ENCODE measurements at places on chromosomes 3 and 15. TPM values are rescaled to one million over a fixed set of nuclear protein-coding genes. Genes with fewer than 3 reads are reported as not detected.

Gene TTC21A
- 8.7 TPM for total RNA-seq

GRCh38 chr3:56940976-56941375 lies 119.5 kb upstream of the SPATA12 start:
- H3K36me3 ChIP-seq: no peaks in the 10 kb centered on the region
- H3K27me3 ChIP-seq: no peaks in the 10 kb centered on the region
- H3K27ac ChIP-seq: no peak overlapping the region
- no peak for DNase-seq

GRCh38 chr3:122975163-122975923 lies 52.2 kb downstream of the SEMA5B start:
- no peak for DNase-seq
- peaks cover 18% of the 10 kb centered on the region for H3K27me3 ChIP-seq

DNA sequence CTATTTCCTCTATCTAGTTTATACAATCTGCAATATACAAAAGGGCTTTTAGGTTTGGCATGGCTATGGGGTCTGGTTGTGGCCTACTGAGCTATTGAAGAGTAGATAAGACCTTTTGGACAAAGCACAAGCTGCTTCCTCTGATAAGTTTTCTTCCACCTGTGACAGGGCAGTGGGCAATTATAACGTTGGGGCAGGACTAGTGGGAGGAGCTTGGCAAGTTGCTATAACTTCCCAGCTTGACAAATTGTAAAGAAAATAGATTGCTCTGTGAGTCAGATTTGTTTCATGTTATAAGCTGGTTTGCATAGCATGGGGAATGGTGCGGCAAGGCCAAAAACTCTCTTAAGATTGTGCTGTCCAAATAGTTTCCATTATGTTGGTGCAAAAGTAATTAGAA lies 64.9 kb downstream of the SLC7A14 start:
- H3K4me1 ChIP-seq: peaks cover 7% of the 10 kb centered on the region
- no peak overlapping the region for H3K4me3 ChIP-seq
- no peaks in the 10 kb centered on the region for H3K27me3 ChIP-seq
- no peaks in the 10 kb centered on the region for H3K36me3 ChIP-seq

GRCh38 chr3:134697830-134698689 lies 47.2 kb upstream of the KY start:
- no peaks in the 10 kb centered on the region for H3K4me1 ChIP-seq
- no peaks in the 10 kb centered on the region for H3K36me3 ChIP-seq
- H3K4me3 ChIP-seq: no peak overlapping the region
- H3K27ac ChIP-seq: no peak overlapping the region
- H3K27me3 ChIP-seq: peaks cover 7% of the 10 kb centered on the region

DNA sequence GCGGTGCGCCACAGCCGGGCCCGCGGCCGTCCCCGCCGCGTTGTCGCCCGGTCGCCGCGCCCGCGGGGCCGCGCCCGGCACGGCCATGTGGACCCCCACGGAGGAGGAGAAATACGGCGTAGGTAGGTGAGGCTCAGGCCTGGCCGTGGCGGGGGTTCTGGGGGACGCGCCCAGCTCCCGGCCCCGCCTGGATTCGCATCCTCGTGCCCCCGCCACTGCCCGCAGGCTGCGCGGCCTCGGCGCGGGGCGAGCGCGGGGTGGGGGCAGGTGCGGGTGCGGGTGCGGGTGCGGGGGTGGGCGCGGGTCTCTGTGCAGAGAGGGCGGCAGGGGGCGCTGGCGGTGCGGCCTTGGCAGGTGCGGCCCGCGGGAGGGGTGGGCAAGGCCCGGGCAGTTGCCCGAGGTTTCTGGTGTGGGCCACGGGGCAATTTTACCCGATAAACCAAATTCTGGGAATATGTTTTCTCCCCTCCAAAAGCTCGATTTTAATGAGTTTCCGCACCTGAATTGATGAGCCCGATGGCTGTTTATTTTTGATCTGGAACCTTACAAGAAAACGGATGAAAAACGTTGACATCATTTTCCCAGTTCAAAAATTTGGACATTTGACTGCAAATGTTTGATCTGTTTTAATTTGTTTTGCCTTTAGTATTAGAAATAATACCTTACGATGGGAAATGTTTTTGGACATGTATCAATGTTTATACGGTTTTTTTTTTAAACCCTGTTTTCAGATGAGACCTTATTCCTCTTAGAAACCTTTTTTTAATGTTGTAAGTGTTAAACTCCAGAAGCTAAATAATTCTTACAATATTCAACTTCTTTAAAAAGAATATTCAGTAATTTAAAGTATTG lies 678 bp downstream of the DOCK3 start:
- H3K27me3 ChIP-seq: peaks cover 76% of the 10 kb centered on the region
- H3K36me3 ChIP-seq: no peaks in the 10 kb centered on the region
- H3K4me3 ChIP-seq: peak overlapping the region; percentile 53
- H3K4me1 ChIP-seq: peaks cover 4% of the 10 kb centered on the region
- H3K27ac ChIP-seq: no peak overlapping the region

- H3K27me3 ChIP-seq: no peaks in the 10 kb centered on the region
- peaks cover 59% of the 10 kb centered on the region for H3K4me1 ChIP-seq
- no peak for DNase-seq
- H3K4me3 ChIP-seq: no peak overlapping the region
- no peak overlapping the region for H3K27ac ChIP-seq
- H3K36me3 ChIP-seq: peaks cover 28% of the 10 kb centered on the region
These were observed 22.0 kb downstream of the TGFBR2 start for GRCh38 chr3:30628205-30628900.

DNA sequence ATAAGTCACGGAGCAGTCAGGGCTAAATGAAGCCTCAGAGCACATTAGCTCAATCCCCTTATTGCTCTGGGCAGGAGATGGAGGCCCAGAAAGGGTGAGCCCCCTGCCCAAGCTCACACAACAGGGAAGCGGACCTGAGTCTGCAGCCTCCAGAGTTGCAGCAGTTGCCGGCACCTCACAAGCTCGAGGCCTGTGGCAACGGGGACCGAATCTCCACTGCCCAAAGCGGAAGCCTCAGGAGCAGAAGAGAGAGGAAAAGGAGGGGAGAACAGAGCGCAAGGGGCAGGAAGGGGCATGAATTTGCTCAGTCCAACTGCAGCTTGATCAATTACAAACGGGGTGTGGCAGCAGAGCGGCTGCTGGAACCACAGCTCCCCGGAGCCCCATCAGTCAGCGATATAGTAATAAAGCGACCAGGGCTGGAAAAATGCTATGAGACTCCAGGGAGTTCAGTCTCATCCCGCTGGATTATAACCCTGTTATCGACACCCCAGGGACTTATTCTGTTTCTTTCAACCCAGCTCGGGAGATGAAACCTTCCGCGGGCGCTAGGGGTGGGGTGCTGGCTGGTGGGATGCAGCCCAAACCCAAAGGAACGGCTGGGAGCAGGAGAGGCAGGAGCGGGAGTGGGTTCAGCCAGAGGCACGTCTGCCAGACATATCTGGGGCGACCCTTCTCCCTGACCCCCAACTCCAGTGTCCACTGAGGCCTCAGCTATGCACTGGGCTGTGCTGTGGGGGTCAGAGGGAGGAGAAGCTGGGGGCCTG lies 219.7 kb upstream of the LINGO1 start:
- H3K4me1 ChIP-seq: no peaks in the 10 kb centered on the region
- no peak overlapping the region for H3K4me3 ChIP-seq
- H3K36me3 ChIP-seq: peaks cover 3% of the 10 kb centered on the region
- peaks cover 71% of the 10 kb centered on the region for H3K27me3 ChIP-seq
- DNase-seq: no peak

Gene INSYN1
- total RNA-seq: 8.0 TPM

- peaks cover 4% of the 10 kb centered on the region for H3K4me1 ChIP-seq
- no peaks in the 10 kb centered on the region for H3K36me3 ChIP-seq
- no peak overlapping the region for H3K4me3 ChIP-seq
- no peak overlapping the region for H3K27ac ChIP-seq
These were observed 49.5 kb upstream of the PDZRN3 start for GRCh38 chr3:73674280-73674679.

GRCh38 chr3:193720169-193720568 lies 127.2 kb downstream of the OPA1 start:
- H3K4me3 ChIP-seq: no peak overlapping the region
- no peak for DNase-seq

Gene PLSCR2
- total RNA-seq: not detected

GRCh38 chr3:184261854-184262763 lies 756 bp upstream of the CAMK2N2 start:
- H3K27ac ChIP-seq: no peak overlapping the region
- DNase-seq: no peak
- peaks cover 20% of the 10 kb centered on the region for H3K4me1 ChIP-seq
- H3K36me3 ChIP-seq: peaks cover 10% of the 10 kb centered on the region
- H3K27me3 ChIP-seq: peaks cover 28% of the 10 kb centered on the region

DNA sequence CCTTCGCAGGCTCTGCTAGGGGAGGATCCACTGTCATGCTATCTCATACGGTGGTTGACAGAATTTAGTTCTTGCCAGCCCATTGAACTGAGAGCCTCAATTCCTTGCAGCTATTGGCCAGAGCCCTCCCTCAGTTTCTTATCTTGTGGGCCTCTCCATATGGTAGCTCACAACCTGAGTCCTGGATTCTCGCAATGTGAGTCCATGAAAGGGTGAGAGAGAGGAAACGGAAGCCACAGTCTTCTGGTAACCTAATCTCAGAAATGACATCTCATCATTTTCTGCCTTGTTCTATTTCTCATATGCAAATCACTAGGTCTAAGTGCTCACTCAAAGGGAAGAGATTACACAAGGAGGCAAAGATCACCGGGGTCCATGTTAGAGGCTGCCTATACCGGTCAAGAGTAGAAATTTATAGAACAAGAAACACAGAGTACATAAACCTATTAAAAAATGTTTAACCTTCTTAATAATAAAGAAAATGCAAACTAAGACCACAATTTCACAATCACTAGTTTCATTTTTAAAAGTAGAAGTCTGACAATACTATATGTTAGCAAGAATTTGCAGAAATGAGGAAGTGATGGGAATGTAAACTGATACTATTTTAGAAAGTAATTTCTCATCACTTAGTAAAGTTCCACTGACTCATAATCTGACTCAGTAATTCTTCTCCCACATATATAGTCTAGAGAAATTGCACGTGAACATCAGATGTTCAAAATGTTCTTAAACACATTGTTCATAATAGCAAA lies 378.4 kb upstream of the AGTR1 start:
- H3K27me3 ChIP-seq: no peaks in the 10 kb centered on the region
- peak overlapping the region; percentile 39 for H3K4me3 ChIP-seq
- H3K27ac ChIP-seq: peak overlapping the region; percentile 88
- no peak for DNase-seq

GRCh38 chr3:17354341-17354740 lies 388.1 kb downstream of the TBC1D5 start:
- peaks cover 5% of the 10 kb centered on the region for H3K36me3 ChIP-seq
- no peak overlapping the region for H3K4me3 ChIP-seq
- H3K27me3 ChIP-seq: no peaks in the 10 kb centered on the region
- H3K4me1 ChIP-seq: peaks cover 3% of the 10 kb centered on the region
- no peak for DNase-seq

GRCh38 chr3:36709826-36710365 lies 54.5 kb downstream of the DCLK3 start:
- no peak for DNase-seq
- no peak overlapping the region for H3K27ac ChIP-seq
- H3K4me3 ChIP-seq: no peak overlapping the region
- H3K4me1 ChIP-seq: peaks cover 11% of the 10 kb centered on the region

GRCh38 chr3:126529585-126530170 lies 5.7 kb downstream of the CHST13 start:
- H3K36me3 ChIP-seq: no peaks in the 10 kb centered on the region
- H3K27ac ChIP-seq: no peak overlapping the region
- H3K27me3 ChIP-seq: peaks cover 30% of the 10 kb centered on the region
- H3K4me1 ChIP-seq: peaks cover 5% of the 10 kb centered on the region
- no peak overlapping the region for H3K4me3 ChIP-seq
- no peak for DNase-seq

DNA sequence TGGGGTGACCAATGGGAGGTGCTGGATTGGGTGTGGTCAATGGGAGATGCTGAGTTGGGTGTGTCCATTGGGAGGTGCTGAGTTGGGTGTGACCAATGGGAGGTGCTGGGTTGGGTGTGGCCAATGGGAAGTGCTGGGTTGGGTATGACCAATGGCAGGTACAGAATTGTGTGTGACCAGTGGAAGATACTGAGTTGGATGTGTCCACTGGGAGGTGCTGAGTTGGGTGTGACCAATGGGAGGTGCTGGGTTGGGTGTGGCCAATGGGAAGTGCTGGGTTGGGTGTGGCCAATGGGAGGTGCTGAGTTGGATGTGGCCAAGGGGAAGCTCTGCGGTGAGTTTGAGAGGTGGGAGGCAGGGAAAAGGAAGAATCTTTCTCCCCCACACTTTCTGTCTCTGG lies 250.0 kb upstream of the PROK2 start:
- no peak overlapping the region for H3K4me3 ChIP-seq
- no peaks in the 10 kb centered on the region for H3K36me3 ChIP-seq
- H3K4me1 ChIP-seq: no peaks in the 10 kb centered on the region

GRCh38 chr15:90400759-90401314 lies 12.8 kb downstream of the IQGAP1 start:
- no peaks in the 10 kb centered on the region for H3K27me3 ChIP-seq
- H3K36me3 ChIP-seq: peaks cover 3% of the 10 kb centered on the region
- H3K27ac ChIP-seq: peak overlapping the region; percentile 99
- peaks cover 70% of the 10 kb centered on the region for H3K4me1 ChIP-seq
- peak overlapping the region; percentile 56 for H3K4me3 ChIP-seq

DNA sequence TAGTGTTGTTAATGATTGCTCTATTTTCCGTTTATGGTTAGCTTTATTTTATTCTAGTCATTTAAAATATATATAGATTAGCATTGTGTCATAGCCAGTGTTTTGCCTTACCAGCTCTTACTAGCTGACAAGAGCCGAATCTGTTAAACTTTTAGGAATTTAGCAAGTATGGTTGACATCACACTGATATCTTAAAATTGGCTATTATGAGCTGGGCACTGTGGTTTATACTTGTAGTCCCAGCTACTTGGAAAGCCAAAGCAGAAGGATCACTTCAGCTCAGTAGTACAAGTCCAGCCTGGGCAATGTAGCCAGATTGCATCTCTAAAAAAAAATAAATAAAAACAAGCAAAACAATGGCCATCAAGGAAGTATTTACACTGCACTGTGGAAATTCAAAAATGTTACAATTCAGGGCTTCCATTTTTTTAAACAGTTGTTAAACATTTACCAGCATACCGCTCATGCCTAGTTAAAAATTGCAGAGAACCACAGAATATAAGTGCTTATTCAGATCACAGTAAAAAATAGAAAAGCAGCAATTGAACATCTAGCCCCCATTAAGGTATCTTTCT lies 208.4 kb upstream of the CGNL1 start:
- peak overlapping the region; percentile 23 for H3K27ac ChIP-seq
- H3K36me3 ChIP-seq: peaks cover 12% of the 10 kb centered on the region
- H3K27me3 ChIP-seq: no peaks in the 10 kb centered on the region
- no peak for DNase-seq
- H3K4me3 ChIP-seq: no peak overlapping the region

GRCh38 chr3:27452368-27453090 lies 31.7 kb downstream of the SLC4A7 start:
- peaks cover 20% of the 10 kb centered on the region for H3K36me3 ChIP-seq
- peaks cover 69% of the 10 kb centered on the region for H3K4me1 ChIP-seq
- H3K27me3 ChIP-seq: no peaks in the 10 kb centered on the region
- peak overlapping the region; percentile 37 for H3K27ac ChIP-seq
- DNase-seq: no peak
- no peak overlapping the region for H3K4me3 ChIP-seq
